ENCODE measurements at places on chromosomes 2 and 18.

- DNase-seq: no peak
- no peak overlapping the region for H3K27ac ChIP-seq
- no peaks in the 10 kb centered on the region for H3K36me3 ChIP-seq
- no peaks in the 10 kb centered on the region for H3K27me3 ChIP-seq
- no peak overlapping the region for H3K4me3 ChIP-seq
These were observed 65.0 kb downstream of the BABAM2 start for GRCh38 chr2:27955384-27956161.

DNA sequence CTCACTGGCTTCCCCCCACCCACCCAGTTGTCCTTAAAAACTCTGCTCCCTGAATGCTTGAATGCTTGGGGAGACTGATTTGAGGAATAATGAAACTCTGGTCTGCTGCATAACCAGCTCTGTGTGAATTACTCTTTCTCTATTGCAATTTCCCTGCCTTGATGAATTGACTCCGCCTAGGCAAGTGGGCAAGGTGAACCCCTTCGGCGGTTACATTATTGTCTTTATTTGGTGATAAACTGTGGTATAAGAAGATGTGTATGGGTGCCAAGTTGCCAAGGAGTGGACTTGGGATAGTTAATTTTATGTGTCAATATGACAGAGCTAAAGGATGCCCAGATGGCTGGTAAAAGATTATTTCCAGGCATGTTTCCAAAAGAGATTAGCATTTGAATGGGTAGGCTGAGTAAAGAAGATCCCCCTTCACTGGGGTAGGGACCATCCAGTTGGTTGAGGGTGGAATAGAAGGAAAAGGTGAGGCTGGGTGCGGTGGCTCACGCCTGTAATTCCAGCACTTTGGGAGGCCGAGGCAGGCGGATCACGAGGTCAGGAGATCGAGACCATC lies 98.5 kb upstream of the HAAO start:
- no peaks in the 10 kb centered on the region for H3K4me1 ChIP-seq
- no peaks in the 10 kb centered on the region for H3K36me3 ChIP-seq
- H3K27ac ChIP-seq: no peak overlapping the region
- H3K27me3 ChIP-seq: no peaks in the 10 kb centered on the region

DNA sequence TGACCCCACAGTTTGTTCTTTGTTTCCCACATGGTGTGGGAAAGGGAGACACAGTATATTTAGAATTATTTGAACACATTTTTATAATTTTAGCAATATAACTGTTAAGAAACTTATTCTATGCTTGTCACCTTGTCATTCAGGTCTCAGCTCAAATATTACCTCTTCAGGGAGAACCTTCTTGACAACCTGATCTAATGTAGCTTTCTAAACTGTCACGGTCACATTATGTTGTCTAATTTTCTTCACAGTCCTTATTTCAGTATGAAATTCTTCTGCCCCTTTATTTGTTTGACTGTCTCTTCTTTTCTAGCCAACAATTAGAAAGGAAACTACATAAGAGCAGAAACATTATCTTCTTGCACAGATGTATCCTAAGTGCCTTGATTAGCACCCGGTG lies 304.3 kb upstream of the PARD3B start:
- no peak overlapping the region for H3K4me3 ChIP-seq
- no peaks in the 10 kb centered on the region for H3K36me3 ChIP-seq
- no peaks in the 10 kb centered on the region for H3K27me3 ChIP-seq
- DNase-seq: no peak
- H3K4me1 ChIP-seq: no peaks in the 10 kb centered on the region

- DNase-seq: no peak
- H3K27me3 ChIP-seq: peaks cover 15% of the 10 kb centered on the region
- peaks cover 3% of the 10 kb centered on the region for H3K4me1 ChIP-seq
- no peak overlapping the region for H3K27ac ChIP-seq
- H3K4me3 ChIP-seq: no peak overlapping the region
These were observed 23.6 kb upstream of the ID2 start for GRCh38 chr2:8658064-8658862.

DNA sequence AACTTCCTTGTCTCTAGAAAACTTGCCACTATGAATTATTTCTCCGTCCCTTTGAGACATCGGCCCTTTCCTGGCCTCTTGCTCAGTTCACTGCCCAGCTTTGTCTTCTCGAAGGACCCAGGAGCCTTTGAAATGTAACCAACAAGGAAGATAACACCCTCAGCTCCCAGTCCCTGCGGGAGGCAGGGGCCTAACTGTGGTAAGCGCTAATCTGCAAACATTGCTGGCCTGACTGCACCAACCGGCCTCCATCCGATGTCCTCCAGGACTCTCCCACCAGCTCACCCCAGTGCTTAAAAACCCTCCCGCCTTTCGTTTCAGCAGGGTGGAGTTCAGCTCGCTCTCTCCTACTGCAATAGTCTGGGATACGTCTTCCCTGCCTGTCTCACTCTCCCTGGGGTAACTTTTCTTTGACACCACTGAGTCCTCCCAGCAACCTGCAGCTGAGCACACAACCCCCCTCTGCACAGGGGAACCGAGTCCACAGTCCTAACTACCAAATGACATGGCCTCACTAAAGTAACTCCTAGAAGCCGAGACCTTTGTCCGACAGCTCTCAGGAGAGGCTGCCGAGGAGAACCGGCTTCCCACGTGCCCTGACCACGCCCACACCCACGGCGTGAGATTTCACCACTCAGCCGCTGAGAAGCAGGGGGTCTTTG lies 76.1 kb downstream of the MBP start:
- H3K4me3 ChIP-seq: peak overlapping the region; percentile 41
- H3K27me3 ChIP-seq: no peaks in the 10 kb centered on the region
- peak overlapping the region; percentile 96 for H3K27ac ChIP-seq
- peaks cover 77% of the 10 kb centered on the region for H3K4me1 ChIP-seq
- H3K36me3 ChIP-seq: peaks cover 6% of the 10 kb centered on the region

GRCh38 chr2:236124182-236124893 lies 43.8 kb downstream of the GBX2 start:
- no peaks in the 10 kb centered on the region for H3K4me1 ChIP-seq
- no peak for DNase-seq
- no peaks in the 10 kb centered on the region for H3K36me3 ChIP-seq
- no peak overlapping the region for H3K4me3 ChIP-seq
- H3K27ac ChIP-seq: no peak overlapping the region

DNA sequence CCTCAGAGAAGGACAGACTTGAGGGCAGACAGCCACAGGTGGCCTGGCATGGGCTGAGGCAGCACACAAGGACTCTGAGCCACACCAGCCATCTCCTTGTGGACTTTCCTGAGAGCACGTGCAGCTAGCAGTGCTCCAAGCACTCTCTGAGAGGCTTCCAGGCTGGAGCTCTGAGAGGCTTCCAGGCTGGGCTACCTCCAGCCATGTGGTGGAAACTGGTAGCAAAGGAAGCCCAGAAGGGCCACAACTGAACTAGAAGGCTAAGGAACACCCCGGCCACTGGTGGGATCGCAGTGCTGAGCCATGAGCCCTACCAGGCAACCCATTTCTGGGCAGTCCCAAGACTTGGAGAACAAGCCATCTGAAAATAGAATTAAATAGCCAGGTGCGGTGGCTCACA lies 39.5 kb downstream of the BCL11A start:
- no peak for DNase-seq
- no peak overlapping the region for H3K4me3 ChIP-seq
- peak overlapping the region; percentile 48 for H3K27ac ChIP-seq
- no peaks in the 10 kb centered on the region for H3K27me3 ChIP-seq
- H3K36me3 ChIP-seq: peaks cover 91% of the 10 kb centered on the region
- peaks cover 98% of the 10 kb centered on the region for H3K4me1 ChIP-seq

GRCh38 chr18:22914633-22915032 lies 18.5 kb upstream of the RBBP8 start:
- no peak for DNase-seq
- H3K27ac ChIP-seq: no peak overlapping the region
- no peaks in the 10 kb centered on the region for H3K36me3 ChIP-seq
- H3K4me3 ChIP-seq: no peak overlapping the region

GRCh38 chr2:121791801-121792221 lies 36.4 kb downstream of the TSN start:
- H3K36me3 ChIP-seq: no peaks in the 10 kb centered on the region
- no peak overlapping the region for H3K27ac ChIP-seq
- H3K4me1 ChIP-seq: no peaks in the 10 kb centered on the region
- H3K27me3 ChIP-seq: no peaks in the 10 kb centered on the region
- no peak for DNase-seq

GRCh38 chr2:184297085-184297484 lies 301.2 kb upstream of the ZNF804A start:
- no peak overlapping the region for H3K4me3 ChIP-seq
- H3K27me3 ChIP-seq: no peaks in the 10 kb centered on the region
- H3K27ac ChIP-seq: no peak overlapping the region
- H3K4me1 ChIP-seq: no peaks in the 10 kb centered on the region
- no peaks in the 10 kb centered on the region for H3K36me3 ChIP-seq

GRCh38 chr2:234278556-234279255 lies 218.2 kb downstream of the ARL4C start:
- H3K27ac ChIP-seq: no peak overlapping the region
- H3K27me3 ChIP-seq: peaks cover 3% of the 10 kb centered on the region
- DNase-seq: no peak
- H3K4me3 ChIP-seq: no peak overlapping the region
- H3K4me1 ChIP-seq: no peaks in the 10 kb centered on the region

GRCh38 chr18:68830256-68831045 lies 32.6 kb downstream of the CCDC102B start:
- H3K4me1 ChIP-seq: no peaks in the 10 kb centered on the region
- no peak for DNase-seq
- no peaks in the 10 kb centered on the region for H3K27me3 ChIP-seq
- no peak overlapping the region for H3K27ac ChIP-seq
- no peaks in the 10 kb centered on the region for H3K36me3 ChIP-seq

GRCh38 chr2:75325594-75325993 lies 126.3 kb upstream of the TACR1 start:
- H3K27me3 ChIP-seq: no peaks in the 10 kb centered on the region
- no peak overlapping the region for H3K27ac ChIP-seq
- no peak overlapping the region for H3K4me3 ChIP-seq
- peaks cover 8% of the 10 kb centered on the region for H3K4me1 ChIP-seq
- no peaks in the 10 kb centered on the region for H3K36me3 ChIP-seq
- DNase-seq: no peak

GRCh38 chr2:42025151-42025582 lies 22.7 kb upstream of the PKDCC start:
- DNase-seq: no peak
- H3K4me1 ChIP-seq: peaks cover 13% of the 10 kb centered on the region
- H3K4me3 ChIP-seq: no peak overlapping the region

DNA sequence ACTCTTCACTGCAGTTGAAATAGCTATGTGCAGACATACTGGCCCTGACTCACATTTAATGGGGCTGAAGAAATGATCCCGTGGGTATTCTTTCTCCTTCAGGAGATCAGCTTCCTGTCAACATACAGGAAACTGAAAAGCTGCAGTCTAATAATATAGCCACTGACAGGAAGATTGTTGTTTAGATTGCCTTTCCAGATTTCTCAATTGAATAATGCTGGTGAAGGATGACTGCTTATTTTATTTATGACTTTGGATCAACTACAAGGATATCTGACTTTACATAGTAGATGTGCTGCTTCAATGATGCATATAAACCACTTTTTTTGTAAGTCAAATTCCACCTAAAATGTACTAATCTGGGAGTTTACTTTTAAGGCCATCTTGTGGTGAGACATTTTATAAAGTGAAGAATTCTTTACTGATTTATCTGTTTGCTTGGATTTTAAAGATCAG lies 93.4 kb upstream of the MAP4K3 start:
- H3K4me3 ChIP-seq: no peak overlapping the region
- DNase-seq: no peak
- H3K36me3 ChIP-seq: no peaks in the 10 kb centered on the region
- no peaks in the 10 kb centered on the region for H3K27me3 ChIP-seq
- H3K4me1 ChIP-seq: peaks cover 30% of the 10 kb centered on the region

DNA sequence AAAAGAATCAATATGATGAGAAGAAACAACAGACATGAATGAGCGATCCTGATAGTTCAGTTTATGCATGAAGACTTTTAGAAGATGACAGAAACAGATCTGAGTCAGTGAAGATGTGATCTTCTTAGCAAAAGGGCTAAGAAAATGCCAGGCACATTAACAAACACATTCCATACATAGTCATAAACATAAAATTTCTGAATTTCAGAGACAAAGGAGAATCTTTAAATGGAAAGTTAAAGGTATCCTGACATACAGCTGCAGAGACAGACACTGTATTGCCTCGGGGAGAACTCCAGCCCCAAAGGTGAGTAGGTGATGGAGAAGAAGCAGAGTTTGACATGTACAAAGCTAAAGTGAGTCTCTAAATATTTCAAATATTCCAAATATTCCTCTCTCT lies 40.6 kb upstream of the FN1 start:
- no peak overlapping the region for H3K27ac ChIP-seq
- H3K27me3 ChIP-seq: no peaks in the 10 kb centered on the region
- no peak overlapping the region for H3K4me3 ChIP-seq
- H3K36me3 ChIP-seq: no peaks in the 10 kb centered on the region
- H3K4me1 ChIP-seq: no peaks in the 10 kb centered on the region

DNA sequence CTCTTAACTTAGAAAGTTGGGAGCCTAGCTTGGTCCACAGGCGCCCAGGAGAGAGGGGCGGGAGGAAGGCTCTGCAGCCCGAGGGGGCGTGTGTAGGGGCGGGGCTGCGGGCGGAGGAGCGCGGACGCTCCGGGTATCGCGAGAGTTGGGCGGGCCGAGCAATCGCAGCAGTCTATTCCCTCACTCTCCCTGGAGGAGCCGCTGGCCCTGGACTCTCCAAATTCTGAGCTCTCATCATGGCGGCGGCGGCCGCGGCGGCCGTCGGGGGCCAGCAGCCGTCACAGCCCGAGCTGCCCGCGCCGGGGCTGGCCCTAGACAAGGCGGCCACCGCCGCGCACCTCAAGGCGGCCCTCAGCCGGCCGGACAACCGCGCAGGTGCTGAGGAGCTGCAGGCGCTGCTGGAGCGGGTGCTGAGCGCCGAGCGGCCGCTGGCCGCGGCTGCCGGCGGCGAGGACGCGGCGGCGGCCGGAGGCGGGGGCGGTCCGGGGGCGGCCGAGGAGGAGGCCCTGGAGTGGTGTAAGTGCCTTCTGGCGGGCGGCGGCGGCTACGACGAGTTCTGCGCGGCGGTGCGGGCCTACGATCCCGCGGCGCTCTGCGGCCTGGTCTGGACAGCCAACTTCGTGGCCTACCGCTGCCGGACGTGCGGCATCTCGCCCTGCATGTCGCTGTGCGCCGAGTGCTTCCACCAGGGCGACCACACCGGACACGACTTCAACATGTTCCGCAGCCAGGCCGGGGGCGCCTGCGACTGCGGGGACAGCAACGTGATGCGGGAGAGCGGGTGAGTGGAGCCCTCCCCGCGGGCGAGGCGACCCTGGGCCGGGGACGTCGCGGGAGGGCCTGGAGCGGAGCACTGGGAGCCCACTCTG lies at the start of gene UBR3:
Gene UBR3, plus strand, starts transcription at position 183 of the 869 bp plus-strand sequence. Its CDS starts 54 bp downstream, at position 237.
- peak within 1 kb of the TSS; percentile 48 for H3K27ac ChIP-seq
- H3K36me3 ChIP-seq: peaks cover 2% of the 10 kb centered on the region
- H3K4me1 ChIP-seq: peaks cover 33% of the 10 kb centered on the region
- peak within 1 kb of the TSS; percentile 59 for H3K4me3 ChIP-seq

GRCh38 chr2:28248511-28248910 lies 144.1 kb upstream of the FOSL2 start:
- peaks cover 3% of the 10 kb centered on the region for H3K36me3 ChIP-seq
- no peak overlapping the region for H3K27ac ChIP-seq
- peaks cover 6% of the 10 kb centered on the region for H3K4me1 ChIP-seq
- no peaks in the 10 kb centered on the region for H3K27me3 ChIP-seq
